ENCODE measurements at places on chromosomes 16 and 17.
A peak's percentile ranks its signal among the peaks of the same experiment; 100 is the strongest.

DNA sequence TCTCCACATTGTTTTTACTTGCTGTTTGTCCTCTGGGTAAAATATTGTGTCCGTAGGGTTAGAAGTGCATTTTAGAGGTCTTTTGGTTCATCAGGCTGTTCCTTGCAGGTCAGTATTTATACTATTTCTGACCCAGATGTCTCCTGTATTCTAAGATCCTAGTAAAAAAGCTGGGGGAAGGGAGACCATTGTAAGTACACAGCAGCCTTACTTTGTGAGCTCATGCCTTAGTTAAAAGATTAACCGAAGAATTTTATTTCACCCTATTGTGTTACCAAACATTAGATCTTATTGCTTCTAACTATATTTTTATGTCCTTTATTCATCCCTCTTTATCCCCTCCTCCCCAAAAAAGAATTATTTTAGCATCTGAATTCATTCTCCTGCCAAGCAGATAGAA is 444.1 kb upstream of the RBFOX1 start:
- DNase-seq: no peak

DNA sequence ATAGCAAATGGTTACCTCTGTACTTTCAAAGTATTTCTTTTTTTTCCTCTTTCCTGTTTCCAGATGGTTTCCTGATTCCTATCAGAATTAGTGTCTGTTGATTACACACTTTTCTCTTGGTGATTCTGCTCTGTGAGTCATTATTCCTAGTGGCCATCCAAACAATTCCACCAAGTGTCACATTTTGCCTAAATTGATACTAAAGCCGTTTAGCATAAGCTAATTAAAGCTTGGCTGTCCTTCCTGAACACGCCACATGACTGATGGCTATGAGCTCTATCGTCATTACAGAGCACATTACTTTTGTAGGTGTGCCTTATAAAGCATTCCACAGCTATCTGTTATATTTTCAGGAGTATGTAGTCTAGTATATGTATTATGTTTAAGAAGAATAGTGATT is 671.2 kb downstream of the CDH8 start:
- no peak for DNase-seq

GRCh38 chr17:81022344-81022676 is 12.6 kb upstream of the BAIAP2 start:
- no peak for DNase-seq

DNA sequence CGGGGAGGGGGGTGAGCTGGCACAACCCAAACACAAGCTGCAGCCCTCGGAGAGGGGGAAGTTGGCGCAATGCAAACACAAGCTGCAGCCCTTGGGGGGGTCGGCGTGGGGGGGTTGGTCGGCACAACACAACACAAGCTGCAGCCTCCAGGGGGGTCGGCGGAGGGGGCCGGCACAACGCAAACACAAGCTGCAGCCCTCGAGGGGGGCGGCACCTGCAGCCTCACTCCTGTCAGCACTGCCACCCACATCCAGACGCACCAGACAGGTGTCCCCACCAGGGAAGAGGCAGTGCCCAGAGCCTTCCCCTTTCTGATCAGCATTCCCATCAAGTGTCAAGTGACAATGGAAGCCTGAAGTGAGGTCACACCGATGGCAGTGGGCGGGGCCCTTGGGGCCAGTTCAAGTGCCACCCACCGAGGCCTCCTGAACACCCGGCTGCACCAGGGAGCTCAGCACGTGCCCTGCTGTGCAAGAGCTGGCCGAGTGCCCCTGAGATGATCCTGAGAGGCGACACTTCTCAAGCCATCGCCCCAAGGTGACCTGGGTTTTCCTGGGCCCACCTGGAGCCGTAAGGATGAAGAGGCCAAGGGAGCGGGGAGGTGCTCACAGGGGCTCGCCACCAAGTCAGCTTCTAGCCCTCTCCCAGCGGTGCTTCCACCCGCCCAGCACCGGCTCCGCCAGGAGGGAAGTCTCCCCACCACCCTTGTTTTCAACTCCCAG is 59.3 kb downstream of the KLHDC4 start:
- DNase-seq: peak; percentile 50

DNA sequence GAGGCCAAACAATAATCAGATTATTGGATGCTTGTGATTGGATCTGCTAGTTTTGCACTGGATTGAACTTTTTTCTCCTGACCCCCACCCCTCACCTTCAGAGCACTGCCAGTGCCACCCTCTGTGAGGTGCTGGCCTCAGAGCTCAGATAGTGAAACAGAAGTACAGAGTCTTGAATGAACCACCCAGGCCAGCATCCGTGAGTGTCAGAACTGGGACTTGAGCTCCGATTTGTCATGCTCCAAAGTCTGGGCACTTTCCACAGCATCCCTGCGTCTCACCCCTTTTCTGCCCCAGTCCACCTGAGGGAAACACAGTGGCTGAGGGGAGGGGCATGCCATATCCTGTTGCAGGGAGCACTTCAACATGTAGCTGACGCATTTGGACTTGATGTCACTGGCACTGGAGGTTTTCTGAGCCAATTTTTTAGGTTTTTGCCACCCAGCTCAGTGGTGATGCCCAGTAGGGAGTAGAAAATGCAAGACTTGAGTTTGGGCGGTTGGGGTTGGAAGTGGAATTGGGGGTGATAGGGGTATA is 47.3 kb downstream of the SMPD3 start:
- no peak for DNase-seq

All from hepatocyte (in vitro differentiated cells).